T-helper 2 cell treated with Interferon-gamma antibody and Interleukin-4, amounts not matched to agents 100 ng/mL and 5 ng/mL, for 36 hours (primary cell): ENCODE measurements at places on chromosomes 3 and 15. TPM values are rescaled to one million over a fixed set of nuclear protein-coding genes. Genes with fewer than 3 reads are reported as not detected.

The AGTR1 gene
- total RNA-seq, result not detected in 2 replicates

The SERPINI2 gene
- not detected in 2 replicates for total RNA-seq

The KNG1 gene
- not detected in 2 replicates for total RNA-seq

The MNS1 gene
- total RNA-seq, result 0.16 and 0.39 TPM in 2 replicates

The GDPGP1 gene
- 13.1 and 14.5 TPM in 2 replicates for total RNA-seq

The TEX9 gene
- 0.39 and 0.77 TPM in 2 replicates for total RNA-seq

The LRRC2 gene
- total RNA-seq, result 0.09 TPM in 1 of 2 replicates, not detected in the other

The FRMD5 gene
- total RNA-seq, result 0.25 TPM in 1 of 2 replicates, not detected in the other

The LARP6 gene
- not detected in 2 replicates for total RNA-seq

The PYGO1 gene
- total RNA-seq, result not detected in 2 replicates

The MESD gene
- 38.8 and 40.7 TPM in 2 replicates for total RNA-seq

The GPR156 gene
- total RNA-seq, result not detected in 2 replicates

The AP3S2 gene
- total RNA-seq, result 30.0 and 32.3 TPM in 2 replicates

The VEPH1 gene
- total RNA-seq, result not detected in 2 replicates

The NEK10 gene
- total RNA-seq, result 1.5 TPM in 2 replicates

The EXD1 gene
- total RNA-seq, result not detected in 2 replicates

The LRRC31 gene
- total RNA-seq, result not detected in 2 replicates

The TM4SF18 gene
- not detected in 2 replicates for total RNA-seq

The PLOD2 gene
- 0.23 and 0.32 TPM in 2 replicates for total RNA-seq

The CHRNA7 gene
- total RNA-seq, result not detected in 2 replicates

The MUC13 gene
- total RNA-seq, result not detected in 2 replicates

The MST1R gene
- 2.1 and 3.2 TPM in 2 replicates for total RNA-seq

The GXYLT2 gene
- not detected in 2 replicates for total RNA-seq

The ARPIN gene
- not detected in 2 replicates for total RNA-seq

The STRIT1 gene
- not detected in 2 replicates for total RNA-seq

The PTH1R gene
- total RNA-seq, result not detected in 2 replicates

The ETV5 gene
- 0.16 and 0.23 TPM in 2 replicates for total RNA-seq

The QTRT2 gene
- total RNA-seq, result 37.8 and 39.4 TPM in 2 replicates

The ST3GAL6 gene
- not detected in 2 replicates for total RNA-seq

The VILL gene
- 19.8 and 20.2 TPM in 2 replicates for total RNA-seq

The TRH gene
- total RNA-seq, result not detected in 2 replicates

The ASB14 gene
- not detected in 2 replicates for total RNA-seq

The INKA1 gene
- total RNA-seq, result 0.41 and 0.82 TPM in 2 replicates

The GABRA5 gene
- total RNA-seq, result not detected in 2 replicates

The LRRC34 gene
- total RNA-seq, result 4.5 and 5.1 TPM in 2 replicates

The SPATA12 gene
- total RNA-seq, result not detected in 2 replicates
